ENCODE measurements at places on chromosomes 12 and 14.
A peak's percentile ranks its signal among the peaks of the same experiment; 100 is the strongest.

- no peak for DNase-seq
Measured at GRCh38 chr12:52612431-52613383, 5.7 kb downstream of the KRT73 start.

- no peak for DNase-seq
Measured at GRCh38 chr12:110680032-110680431, 8.9 kb downstream of the HVCN1 start.

DNA sequence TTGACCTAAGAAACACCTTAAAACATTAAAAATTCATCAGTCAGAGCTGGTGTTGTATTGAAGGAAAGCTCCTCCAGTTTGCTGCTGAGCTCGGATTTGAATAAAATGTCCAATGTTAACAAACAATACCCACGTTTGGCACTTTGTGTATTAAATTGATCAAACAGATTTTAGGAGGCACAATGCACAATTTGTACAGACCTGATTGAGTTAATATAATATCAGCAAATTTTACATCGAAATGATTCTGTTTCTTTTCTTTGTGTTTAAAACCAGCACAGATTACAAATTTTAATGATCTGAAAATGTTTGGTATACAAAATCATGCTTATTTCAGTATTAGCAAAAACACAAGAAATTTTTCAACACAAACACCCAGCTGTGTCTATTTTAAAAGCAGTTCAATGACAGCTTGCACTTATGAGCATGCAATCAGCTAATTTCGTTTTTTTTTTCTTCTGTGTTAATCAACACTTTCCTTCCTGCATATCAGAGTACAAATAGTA, 2.8 kb upstream of the FOXG1 start:
- no peak for DNase-seq

DNA sequence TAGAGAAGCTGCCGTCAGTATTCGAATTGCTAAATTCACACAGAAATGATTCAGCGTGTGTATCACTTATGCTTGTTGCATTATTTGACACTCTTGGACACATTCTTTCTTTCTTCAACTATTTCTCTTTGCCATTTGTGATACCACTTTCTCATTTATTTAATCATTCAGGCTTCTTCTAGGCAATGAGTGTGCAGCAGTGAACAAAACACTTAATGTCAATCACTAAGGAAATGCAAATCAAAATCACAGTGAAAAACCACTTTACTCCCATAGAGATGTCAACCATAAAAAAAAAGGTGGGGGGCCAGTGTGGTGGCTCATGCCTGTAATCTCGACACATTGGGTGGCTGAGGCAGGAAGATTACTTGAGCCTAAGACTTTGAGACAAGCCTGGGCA, 214.6 kb downstream of the FLRT2 start:
- DNase-seq, result no peak

DNA sequence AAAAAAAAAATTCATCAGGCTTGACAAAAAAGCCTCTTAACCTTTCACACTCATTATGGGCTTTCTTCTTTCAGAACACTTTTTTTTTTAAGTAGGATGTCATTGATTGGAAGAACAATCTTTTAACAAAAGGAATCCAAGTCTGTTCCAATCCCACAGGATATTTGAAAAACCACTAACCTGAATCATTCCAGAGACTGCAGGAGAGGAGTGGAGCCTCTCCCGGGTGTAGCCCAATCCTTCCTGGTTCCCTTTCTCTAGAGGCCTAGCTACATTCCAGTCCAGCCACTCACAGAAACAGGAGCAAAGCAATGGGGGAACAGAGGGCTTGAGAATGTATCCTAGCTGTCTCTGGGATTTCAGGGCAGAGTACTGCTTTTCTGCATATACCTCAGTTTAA, 4.3 kb downstream of the MFAP5 start:
- no peak for DNase-seq

DNA sequence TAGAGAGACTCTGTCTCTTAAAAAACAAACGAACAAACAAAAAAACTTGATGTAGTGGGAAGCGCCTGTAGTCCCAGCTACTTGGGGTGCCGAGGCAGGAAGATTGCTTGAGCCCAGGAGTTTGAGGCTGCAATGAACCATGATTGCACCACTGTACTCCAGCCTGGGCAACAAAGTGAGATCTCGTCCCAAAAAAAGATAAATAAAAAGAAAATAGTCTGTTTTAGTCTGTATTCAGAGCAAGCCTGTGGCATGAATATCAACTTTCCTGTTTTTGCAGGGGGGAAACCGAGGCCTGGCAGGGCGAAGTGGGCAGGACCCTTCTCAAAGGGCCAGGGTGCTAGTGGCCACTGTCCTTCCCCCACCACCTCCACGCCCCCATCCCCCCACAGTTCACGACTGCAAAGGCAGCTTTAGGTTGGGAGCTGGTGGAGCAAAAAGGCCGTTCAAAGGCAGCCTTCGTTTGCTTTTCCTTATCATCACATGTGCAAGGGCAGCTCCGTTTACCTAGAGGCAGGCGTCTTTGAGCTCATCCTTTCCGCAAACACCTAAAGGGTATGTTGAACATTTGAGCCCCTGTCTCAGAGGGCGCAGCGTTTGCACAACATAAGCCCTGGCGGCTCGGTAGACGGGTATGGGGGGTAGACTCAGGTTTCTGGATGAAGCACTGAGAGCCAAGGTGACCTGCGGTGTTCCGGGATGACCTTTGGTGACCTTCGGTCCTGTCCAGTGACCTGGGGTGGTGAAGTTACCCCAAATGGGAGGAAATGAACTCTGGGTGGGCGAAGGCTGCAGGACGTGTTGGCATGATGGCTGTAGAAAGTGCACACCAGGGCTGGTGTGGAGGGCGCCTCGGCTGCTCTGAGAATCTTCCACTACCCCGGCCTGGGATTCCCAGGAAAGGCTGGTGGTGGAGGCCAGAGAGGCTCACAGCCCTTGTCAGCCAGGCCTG, 8.7 kb upstream of the MEG3 start:
- no peak for DNase-seq

GRCh38 chr12:19130224-19131024, 891 bp downstream of the PLEKHA5 start:
- no peak for DNase-seq

GRCh38 chr12:95796982-95797289, 6.4 kb upstream of the NTN4 start:
- DNase-seq, result no peak

GRCh38 chr14:64604881-64605280, 55.1 kb downstream of the PPP1R36 start:
- DNase-seq, result no peak

DNA sequence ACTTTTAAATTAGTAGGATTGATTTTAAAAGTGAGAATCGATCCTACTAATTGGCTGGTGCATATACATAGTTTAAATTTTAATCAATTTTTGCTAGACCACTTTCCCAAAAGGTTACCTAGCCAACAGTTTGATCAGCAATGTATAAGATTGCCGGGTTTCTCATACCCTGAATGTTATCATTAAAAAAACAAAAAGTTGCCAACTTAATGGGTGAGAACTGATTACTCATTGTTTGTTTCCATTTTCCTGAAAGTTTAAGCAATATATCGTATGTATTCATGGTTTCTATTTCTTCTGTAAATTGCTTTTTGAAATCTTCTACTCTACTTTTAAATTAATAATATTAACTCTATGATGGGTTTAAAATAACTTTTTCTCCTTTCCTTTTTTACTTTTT, 4.4 kb upstream of the MYBPC1 start:
- DNase-seq, result no peak

DNA sequence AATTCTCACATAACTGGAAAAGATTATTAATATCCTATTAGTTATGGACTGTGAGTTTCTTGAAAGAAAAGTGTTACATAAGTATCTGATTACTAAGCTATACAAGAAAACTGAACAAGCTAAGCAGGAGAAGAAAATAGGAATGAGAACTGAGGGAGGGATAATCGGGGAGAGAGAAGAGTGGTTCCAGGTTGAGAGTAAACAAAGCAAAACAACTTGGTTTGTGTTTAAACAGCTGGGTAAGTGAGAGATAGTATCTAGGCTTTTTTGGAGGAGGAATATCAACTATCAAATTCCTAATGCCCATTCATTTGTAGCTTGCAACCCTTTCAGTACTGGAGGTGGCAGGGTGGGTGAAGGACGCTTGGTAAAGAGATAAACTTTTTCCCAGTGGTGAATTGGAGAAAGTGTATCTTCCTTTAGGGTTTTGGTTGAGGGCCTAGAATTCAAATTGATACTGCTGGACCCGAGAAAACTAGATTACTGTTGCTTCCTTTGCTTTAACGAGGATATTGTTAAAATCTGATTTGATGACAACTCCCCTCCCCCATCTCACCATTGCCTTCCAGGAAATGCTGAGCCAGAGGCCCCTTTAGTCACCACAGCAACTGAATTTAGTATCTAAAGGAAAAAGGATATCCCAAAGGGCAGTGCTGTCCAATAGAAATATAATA, 2.0 kb upstream of the SLC2A3 start:
- DNase-seq, result no peak

DNA sequence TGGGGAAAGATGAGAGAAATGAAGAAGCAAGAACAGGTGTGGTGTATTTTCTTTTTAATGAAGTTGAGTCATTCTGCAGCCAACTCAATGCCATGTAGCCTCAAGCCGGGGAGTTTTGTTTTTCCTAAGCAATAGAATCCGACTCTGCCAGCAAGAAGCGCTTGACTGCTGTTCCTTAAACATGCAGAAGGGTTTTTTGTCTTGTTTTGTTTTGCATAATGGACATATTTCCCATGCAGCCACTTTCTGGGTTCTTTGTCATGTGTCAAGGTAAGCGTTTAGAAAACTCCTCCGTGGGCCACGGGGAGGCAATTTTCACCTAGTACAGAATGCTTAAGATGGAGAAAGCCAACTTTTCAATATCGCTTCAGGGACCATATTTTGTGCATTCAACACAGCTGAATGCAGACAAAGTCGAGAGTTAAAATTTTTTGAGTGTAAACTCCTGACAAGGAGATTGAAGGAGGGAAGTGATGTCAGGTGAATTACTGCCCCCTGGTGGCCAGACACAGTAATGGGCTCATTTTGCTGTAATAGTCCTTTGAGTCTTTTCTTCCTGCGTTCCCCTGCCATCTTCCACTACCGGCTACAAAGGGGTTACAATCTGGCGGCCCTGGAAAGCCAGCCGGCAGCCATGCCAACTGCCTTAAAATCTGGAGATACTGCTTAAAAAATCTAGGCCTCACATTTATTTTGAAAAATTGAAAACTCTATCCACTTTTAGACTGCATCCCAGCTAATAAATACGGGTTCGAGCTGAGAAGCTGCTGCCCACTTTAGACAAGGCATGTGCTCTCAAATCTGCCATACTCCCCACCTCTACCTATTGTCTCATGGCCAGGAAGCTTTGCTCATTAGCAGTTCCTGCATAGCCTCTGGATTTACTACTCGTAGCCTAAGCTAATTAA, 3.2 kb upstream of the FICD start:
- DNase-seq, result peak; percentile 78

GRCh38 chr14:36843410-36843809, 181.8 kb downstream of the PAX9 start:
- DNase-seq, result no peak

GRCh38 chr12:121400332-121401139, 618 bp downstream of the RNF34 start:
- peak; percentile 83 for DNase-seq
